ENCODE measurements at places on chromosomes 1 and 21.

GRCh38 chr1:102884238-102884637 is 224.1 kb downstream of the COL11A1 start:
- no peak for DNase-seq

GRCh38 chr21:45590246-45590725 is 48.0 kb upstream of the SLC19A1 start:
- DNase-seq = peak; percentile 63

DNA sequence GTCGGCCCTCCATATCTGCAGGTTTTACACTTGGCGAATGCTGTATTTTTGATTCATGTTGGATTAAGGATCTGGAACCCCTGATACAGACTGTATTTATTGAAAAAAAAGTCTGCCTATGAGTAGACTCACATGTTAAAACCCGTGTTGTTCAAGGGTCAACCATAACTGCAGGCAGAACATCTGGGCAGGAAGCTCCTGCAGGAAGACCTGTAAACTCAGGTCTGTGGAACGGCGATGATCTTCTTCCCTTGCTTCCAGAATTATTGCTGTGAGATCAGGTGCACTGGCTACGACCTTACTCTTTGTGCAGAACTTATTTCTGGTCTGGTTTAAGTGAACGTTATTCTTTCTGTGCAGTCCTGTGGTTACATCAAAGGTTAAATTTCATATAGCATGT is 96.6 kb downstream of the DISC1 start:
- DNase-seq = no peak

DNA sequence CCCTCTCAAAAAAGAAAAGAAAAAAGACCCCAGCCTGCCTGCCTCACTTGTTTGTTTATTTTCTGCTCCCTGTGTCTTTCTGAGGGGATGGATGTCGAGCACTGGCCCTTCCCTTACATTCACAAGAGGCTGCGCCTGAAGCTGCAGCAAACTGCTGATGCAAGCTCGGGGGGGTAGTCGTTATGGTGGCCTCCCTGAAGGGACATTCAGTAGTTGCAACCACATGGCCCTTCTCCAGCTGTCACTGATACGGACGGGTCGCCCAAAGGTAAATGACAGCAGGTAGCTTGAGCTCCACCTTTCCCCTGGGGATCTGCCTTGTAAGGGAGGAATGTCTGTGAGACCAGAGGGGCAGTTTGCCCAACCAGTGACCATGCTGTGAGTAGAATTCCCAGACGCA is 17.7 kb downstream of the PLEKHM2 start:
- no peak for DNase-seq

All from fibroblast of skin of right biceps (primary cell).